Thyroid gland (tissue), 4 donors: ENCODE measurements at places on chromosomes 4 and X. TPM values are rescaled to one million over a fixed set of nuclear protein-coding genes. Genes with fewer than 3 reads are reported as not detected.
A peak's percentile ranks its signal among the peaks of the same experiment; 100 is the strongest.

The NLRP2B gene
- not detected for total RNA-seq

The ANOS1 gene
- 19.3 TPM for total RNA-seq

The ARHGAP36 gene
- total RNA-seq = not detected

The SPON2 gene
- total RNA-seq = 2.4 TPM

The CXCR3 gene
- total RNA-seq = 1.0 TPM

The LINC00632 gene
- total RNA-seq = 42.6 TPM

The SORCS2 gene
- total RNA-seq = 1.7 TPM

The VMA21 gene
- 49.2 TPM for total RNA-seq

- DNase-seq = no peak
These were observed 492.8 kb upstream of the NR3C2 start for GRCh38 chr4:148934926-148935578.

GRCh38 chr4:20074450-20074849 is 177.3 kb upstream of the SLIT2 start:
- no peak for DNase-seq

DNA sequence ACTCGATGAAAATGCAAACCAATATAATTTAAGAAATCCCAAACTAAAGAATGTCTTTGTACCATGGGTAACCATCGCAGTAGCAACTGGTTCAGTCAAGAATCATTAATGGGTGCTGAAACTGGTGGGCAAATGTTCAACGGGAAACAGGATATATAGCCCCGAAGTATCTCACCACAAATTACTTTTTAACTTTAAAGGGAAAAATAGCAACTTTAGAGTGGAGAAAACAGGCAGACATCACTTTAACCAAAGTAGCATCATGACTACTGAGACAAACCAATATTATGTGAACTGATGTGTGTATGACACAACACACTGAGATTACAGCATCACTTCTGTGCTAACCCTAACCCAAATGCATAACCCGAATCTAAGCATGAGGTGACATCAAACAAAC is 33.8 kb upstream of the SLAIN2 start:
- no peak for DNase-seq

- no peak for DNase-seq
These were observed 50.9 kb upstream of the CPLX1 start for GRCh38 chr4:876780-877179.

DNA sequence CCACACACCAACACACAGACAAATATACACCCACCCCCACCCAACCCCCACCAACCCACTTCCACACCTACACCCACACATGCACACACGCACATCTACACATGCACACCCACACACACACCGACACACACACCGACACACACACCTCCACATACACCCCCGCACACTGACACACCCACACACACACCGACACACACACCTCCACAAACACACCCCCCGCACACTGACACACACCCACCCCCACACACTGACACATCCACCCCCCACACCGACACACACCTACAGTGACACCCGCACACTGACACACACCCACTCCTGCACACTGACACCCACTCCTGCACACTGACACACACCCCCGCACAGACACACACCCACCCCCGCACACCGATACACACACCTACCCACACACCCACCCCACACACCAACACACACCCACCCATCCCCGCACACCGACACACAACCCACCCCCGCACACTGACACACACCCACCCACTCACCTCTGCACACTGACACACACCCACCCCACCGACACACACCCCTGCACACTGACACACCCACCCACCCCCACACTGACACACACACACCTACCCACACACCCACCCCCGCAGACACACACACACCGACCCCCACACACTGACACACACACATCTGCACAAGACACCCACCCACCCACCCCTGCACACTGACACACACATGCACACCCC is 31.1 kb downstream of the FGFRL1 start:
- DNase-seq = peak; percentile 1

- DNase-seq = no peak
These were observed 34.4 kb downstream of the SLAIN2 start for GRCh38 chr4:48375651-48376304.

GRCh38 chrX:8043121-8043520 is 115.9 kb upstream of the PNPLA4 start:
- DNase-seq = no peak

GRCh38 chr4:2741626-2742025 is 14.5 kb downstream of the TNIP2 start:
- DNase-seq = no peak

DNA sequence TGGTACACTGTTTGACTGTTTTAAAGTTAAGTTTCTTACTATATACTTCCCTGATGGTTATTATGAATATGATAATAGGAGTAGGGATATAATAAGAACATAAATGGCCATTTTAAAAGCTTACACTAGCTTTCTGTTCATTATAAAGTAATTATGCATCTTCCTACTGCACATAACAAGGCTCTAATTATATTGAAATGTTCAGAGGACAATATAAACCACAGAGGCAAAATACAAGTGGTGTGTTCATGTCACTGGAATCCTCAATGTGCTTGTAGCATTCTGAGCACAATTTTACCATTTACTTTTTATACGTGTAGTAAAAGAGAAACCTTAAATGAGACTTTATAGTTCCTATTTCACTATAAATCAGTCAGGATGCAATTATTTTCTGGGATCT is 268.3 kb downstream of the TMA16 start:
- no peak for DNase-seq

DNA sequence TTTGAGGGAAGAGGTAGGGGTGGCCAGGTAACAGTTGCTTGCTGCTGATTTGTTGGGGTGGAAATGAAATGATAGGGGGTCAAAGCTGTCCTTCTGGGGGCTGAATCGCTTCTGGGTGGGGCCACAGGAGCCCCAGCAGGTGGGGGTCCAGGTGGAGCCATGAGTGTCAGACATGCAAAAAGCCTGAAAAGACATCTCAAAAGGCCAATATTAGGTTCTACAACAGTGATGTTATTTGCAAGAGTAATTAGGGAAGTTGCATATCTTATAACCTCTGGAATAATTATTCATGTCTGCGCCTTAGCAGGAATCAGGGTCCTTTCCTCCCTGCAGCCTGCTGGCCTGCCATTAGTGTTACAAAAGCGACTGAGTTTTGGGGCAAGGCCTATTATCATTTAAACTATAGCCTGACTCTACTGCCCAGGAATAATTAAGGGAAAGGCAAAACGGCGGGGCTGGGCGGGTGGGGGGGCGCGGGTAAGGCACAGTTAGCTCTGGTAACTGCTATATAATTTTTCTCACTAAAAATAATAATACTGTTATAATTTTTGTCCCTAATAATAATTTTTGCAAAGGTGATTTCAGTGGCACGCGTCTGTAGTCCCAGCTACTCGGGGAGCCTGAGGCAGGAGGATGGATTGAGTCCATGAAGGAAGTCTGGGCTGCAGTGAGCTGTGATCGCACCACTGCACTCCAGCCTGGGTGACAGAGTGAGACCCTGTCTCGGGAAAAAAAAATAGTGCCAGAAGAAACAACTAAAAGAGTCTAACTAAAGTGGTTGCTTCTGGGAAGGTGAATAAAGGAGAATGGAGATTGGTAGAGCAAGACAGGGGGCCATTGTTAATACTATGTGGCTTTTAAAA is 145.7 kb downstream of the MAGEB17 start:
- no peak for DNase-seq

- DNase-seq = peak; percentile 26
These were observed 4.3 kb downstream of the PSAPL1 start for GRCh38 chr4:7430368-7430964.

GRCh38 chr4:150586162-150586810 is 4.3 kb downstream of the MAB21L2 start:
- DNase-seq = no peak

- no peak for DNase-seq
These were observed 99.8 kb upstream of the H2AZ1 start for GRCh38 chr4:100049872-100050271.

DNA sequence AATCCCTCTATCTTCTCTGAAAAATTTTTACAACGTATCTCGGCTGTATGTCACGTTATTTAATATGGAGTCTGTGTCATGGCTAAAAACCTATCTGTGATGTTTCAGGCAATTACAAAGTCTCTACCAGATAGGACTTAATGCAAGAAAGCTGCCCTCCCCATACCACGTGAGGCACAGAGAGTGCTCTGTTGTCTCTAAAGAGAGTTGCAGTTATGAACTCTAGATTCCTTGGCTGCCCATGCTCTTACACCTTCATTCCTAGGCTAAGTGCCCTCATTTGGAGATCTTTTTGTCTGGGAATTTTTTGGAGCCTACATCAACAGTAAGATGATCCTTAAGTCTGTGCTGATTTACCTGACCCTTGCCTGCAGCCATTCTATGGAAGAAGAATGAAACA is 935.9 kb downstream of the C4orf33 start:
- no peak for DNase-seq

- DNase-seq = no peak
These were observed 38.2 kb downstream of the TSPAN5 start for GRCh38 chr4:98620087-98620784.

DNA sequence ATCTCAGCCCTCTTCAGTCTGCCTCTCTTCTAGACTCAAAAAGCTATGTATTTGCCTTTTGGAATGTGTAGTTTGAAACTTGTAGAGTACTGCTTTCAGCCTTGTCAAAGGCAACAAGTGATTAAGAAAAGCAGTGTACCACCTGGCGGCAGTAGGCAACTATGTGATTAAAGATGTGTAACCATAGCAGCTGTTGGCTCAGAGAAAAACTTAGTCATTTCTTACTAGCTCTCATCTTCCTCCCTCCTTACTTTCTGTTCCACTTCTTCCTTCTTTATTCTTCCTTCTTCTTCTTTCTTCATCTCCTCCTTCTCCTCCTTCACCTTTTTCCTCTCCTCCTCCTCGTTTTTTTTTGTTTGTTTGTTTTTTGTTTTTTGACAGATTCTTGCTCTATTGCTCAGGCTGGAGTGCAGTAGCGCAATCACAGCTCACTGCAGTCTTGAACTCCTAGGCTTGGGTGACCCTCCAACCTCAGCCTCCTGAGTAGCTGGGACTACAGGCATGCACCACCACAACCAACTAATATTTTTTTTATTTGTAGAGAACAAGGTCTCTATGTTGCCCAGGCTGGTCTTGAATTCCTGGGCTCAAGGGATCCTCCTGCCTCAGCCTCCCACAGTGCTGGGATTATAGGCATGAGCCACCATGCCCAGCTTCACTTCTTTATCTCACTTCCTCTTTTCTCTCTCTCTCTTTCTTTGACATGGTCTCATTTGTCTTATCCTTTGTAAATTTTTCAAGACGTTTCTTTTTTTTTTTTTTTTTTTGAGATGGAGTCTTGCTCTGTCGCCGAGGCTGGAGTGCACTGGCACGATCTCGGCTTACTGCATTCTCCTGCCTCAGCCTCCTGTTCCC is 32.6 kb downstream of the ABHD18 start:
- DNase-seq = peak; percentile 5
